ENCODE measurements at places on chromosomes 2 and 18.

GRCh38 chr18:11304928-11305327 is 155.6 kb upstream of the PIEZO2 start:
- no peak for DNase-seq

DNA sequence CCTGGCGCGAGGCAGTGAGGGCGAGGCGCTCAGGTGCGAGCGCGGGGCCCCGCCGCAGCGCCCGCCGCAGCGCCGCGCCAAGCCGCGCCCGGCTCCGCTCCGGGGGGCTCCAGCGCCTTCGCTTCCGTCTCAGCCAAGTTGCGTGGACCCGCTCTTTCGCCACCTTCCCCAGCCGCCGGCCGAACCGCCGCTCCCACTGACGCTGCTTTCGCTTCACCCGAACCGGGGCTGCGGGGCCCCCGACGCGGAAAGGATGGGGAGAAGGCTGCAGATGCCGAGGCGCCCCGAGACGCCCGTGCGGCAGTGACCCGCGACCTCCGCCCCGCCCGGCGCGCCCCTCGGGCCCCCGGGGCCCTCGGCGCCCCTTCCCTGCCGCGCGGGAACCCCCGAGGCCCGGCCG is 328 bp upstream of the INHBB start:
- no peak for DNase-seq

DNA sequence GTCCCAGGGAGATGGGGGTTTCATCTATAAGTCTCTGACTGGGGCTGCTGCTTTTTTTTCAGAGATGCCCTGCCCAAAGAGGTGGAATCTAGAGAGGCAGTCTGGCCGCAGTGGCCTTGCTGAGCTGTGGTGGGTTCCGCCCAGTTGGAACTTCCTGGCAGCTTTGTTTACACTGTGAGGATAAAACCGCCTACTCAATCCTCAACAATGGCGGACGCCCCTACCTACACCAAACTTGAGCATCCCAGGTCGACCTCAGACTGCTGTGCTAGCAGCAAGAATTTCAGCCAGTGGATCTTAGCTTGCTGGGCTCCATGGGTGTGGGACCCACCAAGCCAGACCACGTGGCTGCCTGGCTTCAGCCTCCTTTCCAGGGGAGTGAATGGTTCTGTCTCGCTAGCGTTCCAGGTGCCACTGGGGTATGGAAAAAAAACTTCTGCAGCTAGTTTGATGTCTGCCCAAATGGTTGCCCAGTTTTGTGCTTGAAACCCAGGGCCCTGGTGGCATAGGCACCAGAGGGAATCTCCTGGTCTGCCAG is 152.6 kb upstream of the CYP26B1 start:
- DNase-seq: no peak

DNA sequence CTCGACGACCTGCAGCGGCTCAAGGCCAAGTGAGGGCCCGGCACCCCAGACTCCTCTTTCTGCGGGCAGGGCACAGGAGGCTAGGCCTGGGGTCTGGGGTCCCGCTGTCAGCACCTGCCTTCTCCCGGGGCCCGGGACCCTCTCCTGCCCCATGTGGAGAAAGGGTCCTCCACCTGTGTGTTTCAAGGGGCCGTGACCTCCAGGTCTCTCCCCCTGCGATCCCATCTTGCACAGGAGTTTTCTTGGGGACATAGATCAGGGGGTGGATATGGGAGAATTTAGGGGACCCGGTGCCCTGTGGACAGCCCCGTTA is 791 bp downstream of the DES start:
- DNase-seq: no peak

DNA sequence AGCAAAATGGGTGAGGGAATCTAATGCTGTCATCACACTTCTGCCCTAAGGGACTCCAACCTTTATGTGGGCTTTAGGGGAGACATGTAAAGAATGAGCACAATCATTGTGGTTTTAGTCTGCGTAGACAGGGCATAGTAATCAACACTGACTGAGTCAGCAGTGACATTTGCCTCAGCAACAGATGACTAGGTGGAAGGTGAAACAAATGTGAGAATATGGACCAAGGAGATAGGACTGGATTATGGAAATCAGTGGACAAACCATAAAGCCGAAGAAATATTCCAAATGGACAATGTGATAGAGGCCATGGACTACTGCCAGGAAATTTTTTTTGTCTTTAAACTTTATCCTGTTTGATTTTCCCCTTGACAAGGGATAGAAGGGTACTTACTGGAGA is 83.9 kb downstream of the PDK1 start:
- peak; percentile 89 for DNase-seq

- DNase-seq: no peak
Measured at GRCh38 chr2:31125918-31126695, 12.1 kb downstream of the GALNT14 start.

- no peak for DNase-seq
Measured at GRCh38 chr2:45031028-45031427, 21.8 kb upstream of the SIX2 start.

DNA sequence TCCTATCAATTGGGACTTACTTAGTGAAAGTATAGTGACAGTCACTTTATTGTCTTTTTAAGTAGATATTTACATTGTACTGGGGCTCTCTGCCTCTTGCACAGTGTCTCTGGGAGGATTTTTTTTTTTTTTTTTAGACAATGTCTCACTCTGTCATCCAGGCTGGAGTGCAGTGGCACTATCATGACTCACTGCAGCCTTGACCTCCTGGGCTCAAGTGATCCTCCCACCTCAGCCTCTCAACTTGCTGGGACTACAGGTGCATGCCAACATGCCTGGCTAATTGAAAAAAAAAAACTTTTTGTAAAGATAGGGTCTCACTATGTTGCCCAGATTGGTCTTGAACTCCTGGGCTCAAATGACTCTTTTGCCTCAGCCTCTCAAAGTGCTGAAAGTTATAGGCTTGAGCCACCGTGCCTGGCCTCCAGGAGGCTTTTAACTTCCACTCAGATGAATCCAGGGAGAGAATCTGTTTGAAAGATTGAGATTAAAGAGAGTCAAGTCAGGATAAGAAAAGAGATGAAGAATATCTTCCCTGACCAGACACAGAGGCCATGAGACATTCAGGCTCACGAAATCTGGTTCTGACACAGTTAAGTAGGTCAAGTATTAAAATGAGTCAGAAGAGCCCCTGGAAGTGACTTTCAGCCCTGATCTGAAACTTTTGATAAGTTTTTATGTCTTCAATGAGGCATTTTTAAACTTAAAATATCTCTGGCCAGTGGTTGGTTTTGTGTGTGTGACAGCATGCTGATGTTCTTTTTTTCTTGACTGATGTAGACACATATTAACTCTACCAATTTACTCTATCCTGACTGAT is 18.3 kb downstream of the ARHGEF33 start:
- DNase-seq: no peak

DNA sequence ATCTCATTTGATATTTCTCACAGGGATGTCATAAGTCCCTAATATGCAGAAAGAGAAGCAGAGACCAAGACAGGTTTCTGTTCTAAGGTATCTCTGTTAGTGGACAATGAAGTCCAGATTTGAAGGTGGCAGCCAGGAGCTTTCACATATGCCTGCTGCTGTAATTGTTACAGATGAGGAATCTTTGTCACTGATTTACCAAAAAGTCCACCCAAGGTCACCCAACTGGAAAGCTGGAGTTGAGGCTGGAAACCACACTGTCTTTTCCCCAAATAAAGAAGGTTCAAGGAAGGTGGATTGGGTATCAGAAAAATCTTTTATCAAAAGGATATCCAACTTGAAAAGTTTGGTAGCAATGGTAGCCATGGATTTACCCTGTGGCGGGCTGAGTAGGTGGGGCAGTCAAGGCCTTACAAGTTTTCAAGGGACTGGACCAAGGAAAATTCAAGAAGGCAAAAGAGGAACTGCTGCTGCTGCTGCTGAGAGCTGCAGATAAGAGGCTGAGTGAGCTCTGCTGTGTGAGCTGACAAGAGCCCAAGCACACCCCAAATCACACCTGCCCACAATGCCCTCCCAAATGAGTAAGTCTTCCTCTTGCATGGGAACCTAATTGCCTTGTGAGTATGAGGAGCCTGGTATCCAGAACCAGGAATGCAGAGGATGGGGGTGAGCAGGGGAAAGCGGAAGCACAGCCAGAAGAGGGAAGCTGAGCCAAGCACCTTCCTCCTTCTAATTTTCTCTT is 241.2 kb downstream of the ANAPC1 start:
- no peak for DNase-seq

GRCh38 chr18:71036783-71037182 is 747.9 kb downstream of the SOCS6 start:
- no peak for DNase-seq

DNA sequence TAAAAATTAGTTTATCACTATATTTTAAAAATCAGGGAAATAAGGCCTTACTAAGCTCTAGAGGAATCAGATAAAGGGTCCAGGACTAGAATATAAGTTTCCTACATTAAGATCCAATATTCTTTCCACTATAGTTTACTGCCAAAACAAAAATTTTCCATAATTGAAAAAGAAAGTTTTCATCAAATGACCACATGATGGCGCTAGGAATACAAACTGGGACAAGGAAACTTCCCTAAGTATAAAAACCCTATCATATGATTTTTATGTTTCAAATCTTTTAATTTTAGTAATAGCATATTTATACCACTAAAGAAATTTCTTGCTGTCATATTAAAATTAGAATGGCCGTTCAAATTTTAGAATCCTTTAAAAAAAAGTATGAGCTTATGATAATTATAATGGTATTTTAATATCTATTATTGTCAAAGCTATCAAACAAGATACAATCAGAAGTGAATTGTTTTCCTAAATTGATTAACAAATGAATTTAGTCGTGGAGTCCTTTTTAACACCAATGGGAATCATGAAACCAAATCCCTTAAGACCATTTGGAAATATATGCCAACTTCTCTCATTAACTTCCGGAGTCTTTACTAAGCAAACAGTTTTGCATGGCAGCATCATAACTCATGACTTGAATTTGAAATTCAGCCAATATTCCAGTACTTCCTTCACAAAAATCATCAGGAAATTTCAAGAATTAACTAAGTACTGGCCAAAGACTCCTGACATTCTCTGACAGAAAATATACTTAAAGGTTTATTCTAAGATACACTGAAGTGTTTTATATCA is 70.3 kb downstream of the SCN1A start:
- DNase-seq: peak; percentile 24

GRCh38 chr2:78418021-78418420 is 607.5 kb upstream of the REG3G start:
- no peak for DNase-seq

GRCh38 chr2:102063941-102064678 is 72.3 kb downstream of the IL1R2 start:
- DNase-seq: peak; percentile 100

DNA sequence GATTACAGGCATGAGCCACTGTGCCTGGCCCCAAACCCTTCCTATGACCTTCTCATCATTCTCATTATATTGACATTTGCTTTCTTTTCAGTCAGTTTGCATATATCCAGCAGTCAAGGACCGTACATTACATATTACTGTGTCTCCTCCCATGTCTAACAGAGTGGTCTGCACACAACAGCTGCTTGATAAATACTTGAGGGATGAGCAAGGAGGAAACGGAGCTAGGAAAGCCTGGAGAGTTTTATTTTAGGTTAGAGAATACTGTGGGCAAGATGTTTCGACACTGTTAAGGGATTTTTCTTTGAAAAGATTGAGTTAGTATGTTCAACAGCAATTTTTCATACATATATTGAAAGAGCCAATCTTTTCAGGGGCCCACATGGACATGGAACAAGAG is 76.2 kb upstream of the CHRNA1 start:
- peak; percentile 79 for DNase-seq

DNA sequence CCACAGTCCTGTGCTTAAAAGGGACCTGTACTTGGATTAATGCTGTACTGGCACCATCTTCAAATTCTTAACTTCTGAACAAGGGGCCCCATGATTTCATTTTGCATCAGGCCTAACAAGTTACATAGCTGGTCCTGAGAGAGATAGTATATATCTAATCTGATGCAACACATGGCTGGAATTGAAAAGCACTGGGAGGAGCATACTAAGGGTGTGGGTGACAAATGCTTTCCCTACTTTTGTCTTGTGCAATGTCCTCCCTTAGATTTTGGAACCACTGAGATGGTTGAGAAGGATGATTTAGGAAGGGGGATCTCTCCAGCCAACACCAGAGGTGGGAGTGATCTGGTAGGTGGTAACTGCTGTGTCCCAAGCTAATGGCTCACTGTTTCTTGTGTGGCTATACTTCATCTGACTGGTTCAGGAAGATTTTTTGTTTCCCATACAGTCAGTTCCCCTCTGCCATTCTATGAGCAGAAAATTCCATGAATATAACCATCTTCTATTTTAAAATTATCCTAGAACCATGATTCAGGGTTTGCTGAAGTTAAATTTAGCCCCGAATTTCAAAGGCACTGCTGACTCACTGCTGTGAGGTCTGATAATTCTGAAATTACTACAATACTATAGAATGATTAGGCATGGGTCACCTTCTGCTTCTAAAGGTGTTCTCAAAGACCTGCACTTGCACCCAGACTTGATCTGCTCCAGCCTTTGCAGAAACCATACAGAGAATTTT is 108.3 kb upstream of the NCKAP5 start:
- peak; percentile 23 for DNase-seq

- DNase-seq: no peak
Measured at GRCh38 chr2:218754201-218754600, 27.7 kb upstream of the CYP27A1 start.

- peak; percentile 36 for DNase-seq
Measured at GRCh38 chr2:151632993-151633565, 101.2 kb downstream of the NEB start.

DNA sequence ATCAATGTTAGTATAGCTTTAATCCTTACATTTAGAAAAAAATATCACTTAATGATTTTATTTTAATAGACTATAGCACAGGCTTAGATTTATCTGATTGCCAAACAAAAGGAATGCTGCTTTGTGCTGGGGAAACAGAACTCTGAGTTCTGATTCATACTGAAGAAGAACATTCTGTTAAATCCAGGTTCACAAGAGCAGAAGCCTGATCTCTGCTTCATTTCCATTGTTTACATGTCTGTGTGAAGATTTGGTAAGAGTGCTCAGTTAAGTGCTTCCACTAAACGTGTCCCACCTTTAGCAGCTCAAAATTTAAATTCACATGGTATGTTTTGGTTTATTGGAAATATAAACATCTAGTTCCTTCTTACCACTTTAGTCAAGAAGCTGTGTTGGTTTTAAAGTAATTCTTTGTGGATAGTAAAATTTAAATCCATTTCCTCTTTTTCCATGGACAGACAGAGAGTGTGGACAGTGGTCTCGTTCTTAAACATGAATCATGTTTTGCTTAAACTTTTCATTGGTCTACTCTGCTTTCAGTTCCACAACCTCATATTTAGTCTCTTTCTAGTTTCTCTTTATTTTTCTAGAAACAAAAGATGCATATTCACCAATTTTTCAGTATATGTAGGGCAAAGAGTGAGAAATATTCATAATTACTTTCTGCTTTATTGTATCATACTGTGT is 59.1 kb downstream of the NYAP2 start:
- no peak for DNase-seq

DNA sequence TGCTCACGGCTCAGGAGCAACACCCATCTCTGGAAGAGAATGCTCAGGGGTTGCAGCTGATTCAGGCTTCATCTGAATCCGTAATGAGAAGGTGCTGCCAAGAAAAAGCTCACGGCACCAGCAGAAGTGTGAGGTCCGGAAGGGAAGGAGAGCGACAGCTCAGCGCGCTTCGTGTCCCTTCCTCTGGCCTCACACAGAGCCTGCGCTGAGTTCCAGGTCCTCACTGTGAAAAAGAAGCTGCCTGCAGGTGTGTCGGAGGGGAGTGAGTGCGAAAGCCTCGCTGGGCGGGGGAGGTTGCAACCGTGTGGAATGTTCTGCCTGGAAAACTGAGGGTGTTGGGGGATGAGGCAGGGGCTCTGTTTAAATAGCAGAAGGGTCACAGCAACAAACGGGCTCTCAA is 76.2 kb upstream of the TWIST2 start:
- no peak for DNase-seq
